GM12865 (cell line): ENCODE measurements at places on chromosomes 2 and 18.

- DNase-seq, result peak; percentile 80
Observed at GRCh38 chr18:31490387-31490786, 7.6 kb upstream of the DSG2 start.

DNA sequence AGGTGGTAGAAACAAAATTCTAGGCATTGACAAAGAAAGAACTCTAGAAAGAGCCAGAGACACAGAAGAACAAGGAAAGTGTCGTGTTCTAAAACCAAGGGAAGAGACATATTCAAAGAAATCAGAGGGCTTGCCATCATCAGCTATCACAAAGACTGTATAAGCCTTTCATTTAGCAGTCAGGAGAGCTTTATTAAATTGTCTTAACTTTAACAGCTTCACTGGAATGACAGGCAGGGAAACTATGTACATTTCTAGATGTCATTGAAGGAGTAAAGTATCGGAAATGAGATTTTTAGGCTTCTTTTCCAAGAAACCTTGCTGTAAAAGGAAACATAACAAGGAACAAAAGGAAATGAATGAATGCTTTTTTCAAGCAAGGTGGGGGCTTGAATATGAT is 15.8 kb downstream of the KYNU start:
- no peak for DNase-seq

GRCh38 chr2:96906729-96907114 is 36.8 kb upstream of the SEMA4C start:
- DNase-seq, result no peak

DNA sequence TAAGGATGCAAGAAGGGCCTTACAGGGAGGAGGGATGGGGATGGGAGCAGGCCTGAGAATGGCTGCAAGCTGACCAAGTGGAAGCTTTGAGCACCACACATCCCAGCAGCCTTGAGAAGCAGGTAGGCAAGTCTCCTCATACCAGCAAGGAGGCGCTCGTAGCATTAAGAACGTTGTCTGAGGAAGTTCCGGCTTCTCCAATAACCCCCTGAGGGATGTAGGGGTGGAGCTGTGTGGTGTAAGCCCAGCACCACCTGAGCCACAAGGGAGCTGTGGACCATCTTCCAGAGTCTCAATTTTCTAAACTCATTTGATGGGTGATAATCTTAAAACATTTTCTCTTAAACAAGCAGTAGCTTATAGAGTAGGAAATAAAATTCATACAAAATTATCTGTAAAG is 50.6 kb downstream of the ST3GAL5 start:
- DNase-seq, result peak; percentile 55

- no peak for DNase-seq
Observed at GRCh38 chr18:31546476-31546875, 45.2 kb upstream of the TTR start.
